Large intestine (tissue), 12 donors: ENCODE measurements at places on chromosomes 1 and 21.
A peak's percentile ranks its signal among the peaks of the same experiment; 100 is the strongest.

- DNase-seq: no peak
Observed at GRCh38 chr21:31117128-31117916, 79.0 kb upstream of the KRTAP19-8 start.

- DNase-seq: no peak
Observed at GRCh38 chr1:18336801-18337200, 143.9 kb upstream of the KLHDC7A start.

DNA sequence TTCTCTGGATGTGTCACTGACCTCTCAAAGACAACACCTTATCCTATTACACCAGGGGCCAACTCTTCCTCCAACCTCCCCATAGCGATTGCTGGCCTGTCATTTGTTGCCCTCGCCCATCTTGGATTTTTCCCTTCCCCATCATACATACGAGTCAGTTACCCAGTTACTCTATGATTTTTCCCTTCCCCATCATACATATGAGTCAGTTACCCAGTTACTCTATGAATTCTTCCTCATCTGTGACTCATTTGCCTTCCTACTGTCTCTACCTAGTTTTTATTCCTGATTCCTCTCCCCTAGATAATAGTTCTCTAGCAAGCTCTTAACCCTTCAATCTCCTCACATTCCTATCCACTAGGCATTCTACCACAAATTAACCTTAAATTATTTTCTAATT lies 178.8 kb downstream of the NR5A2 start:
- DNase-seq: no peak

DNA sequence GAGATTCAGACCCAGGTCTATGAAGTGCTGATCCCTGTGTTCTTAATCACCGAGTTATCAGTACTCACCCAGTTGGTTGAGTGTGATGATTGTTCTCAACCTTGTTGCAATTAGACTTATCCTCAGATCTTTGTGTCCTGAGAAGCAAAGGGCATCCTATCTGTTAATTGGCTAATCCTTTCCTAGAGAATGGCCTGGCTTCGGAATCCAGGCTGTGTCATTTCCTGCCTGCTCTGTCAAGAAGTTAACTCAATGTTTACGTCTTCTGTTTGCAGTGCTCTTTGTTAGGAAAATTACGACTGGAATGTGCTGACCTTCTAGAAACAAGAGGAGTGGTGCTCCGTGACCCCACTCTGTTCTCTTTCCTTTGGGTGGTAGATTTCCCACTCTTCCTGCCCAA lies 14.7 kb downstream of the GAS5 start:
- peak; percentile 41 for DNase-seq

DNA sequence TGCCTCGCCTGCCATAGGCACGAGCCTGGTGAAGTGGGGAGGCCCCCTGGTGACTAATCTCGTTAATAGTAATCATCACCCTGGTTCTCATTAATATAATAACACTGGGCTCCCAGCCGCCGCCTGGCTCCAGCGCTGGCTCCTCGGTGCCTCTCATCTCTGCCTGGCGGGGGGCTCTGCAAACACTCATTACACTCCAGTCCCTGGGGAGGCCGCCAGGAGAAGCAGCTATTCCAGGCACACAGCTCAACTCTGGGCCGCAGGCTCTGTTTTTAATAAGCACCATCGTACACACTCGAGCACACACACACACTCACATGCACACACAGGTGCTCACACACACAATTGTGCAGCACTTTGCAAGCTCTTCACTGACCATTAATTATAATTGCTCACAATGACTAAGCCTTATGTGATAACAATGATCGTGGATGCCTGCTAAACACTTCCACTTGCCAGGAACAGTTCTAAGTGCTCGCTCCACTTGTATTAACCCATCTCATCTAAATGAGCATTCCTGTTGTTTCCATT lies 52.2 kb downstream of the SDC3 start:
- DNase-seq: no peak

GRCh38 chr1:238951809-238952208 lies 434.6 kb upstream of the CHRM3 start:
- DNase-seq: no peak

- DNase-seq: peak; percentile 70
Observed at GRCh38 chr1:154335025-154335714, 9.8 kb downstream of the ATP8B2 start.
